Stimulated activated CD4-positive, alpha-beta T cell treated with anti-CD3 and anti-CD28 coated beads, Interleukin-12 subunit alpha, Interleukin-12 subunit beta, amount 100 ng/mL, for 48 hours (primary cell): ENCODE measurements at places on chromosomes 12 and 14.

- DNase-seq = no peak
These were observed 61.8 kb downstream of the PLBD1 start for GRCh38 chr12:14505626-14506596.

- DNase-seq = no peak
These were observed 1.4 kb downstream of the SYNE3 start for GRCh38 chr14:95515080-95515489.

- no peak for DNase-seq
These were observed 873 bp downstream of the PLXNC1 start for GRCh38 chr12:94149119-94149780.

GRCh38 chr12:107670999-107671643, 14.5 kb upstream of the PWP1 start:
- DNase-seq = peak; percentile 28

DNA sequence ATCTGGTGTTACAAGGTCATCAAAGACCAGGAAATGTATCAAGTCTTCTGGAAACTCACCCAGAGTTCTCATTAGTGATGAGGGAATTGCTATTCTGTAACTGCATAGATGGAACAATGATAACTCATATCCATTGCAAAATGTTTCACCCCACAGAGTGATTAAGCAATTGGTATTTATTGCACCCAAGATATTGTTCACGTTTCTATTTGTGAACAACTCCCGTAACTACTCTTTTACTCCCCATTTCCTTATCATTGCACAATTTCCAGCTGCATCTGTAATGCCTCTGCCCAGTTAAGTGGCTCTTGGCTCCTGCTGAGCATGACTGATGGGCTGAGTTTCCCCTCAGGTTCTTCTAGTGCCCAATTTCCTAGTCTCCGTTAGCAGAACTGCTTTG, 108.7 kb upstream of the PRICKLE1 start:
- DNase-seq = no peak

DNA sequence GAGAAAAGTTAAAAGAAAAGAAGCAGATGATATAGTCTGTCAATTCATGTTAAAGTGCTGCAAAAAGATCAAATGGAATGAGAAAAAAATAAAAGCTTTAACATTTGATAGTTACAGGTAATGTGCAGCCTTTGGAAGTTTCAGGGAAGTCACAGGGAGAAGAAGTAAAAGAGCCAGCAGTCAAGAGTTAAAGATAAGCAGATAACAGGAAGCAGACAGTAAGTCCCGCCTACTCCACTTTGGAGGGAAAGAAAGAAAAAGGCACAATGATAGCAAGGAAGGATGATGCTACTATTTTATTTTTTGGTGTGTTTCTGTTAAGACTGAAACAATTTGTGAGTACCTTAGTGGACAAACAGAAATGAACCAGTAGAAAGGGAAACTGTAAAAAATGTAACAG, 111.1 kb upstream of the KRR1 start:
- DNase-seq = no peak

GRCh38 chr14:104515811-104516780, 63.5 kb upstream of the C14orf180 start:
- no peak for DNase-seq

DNA sequence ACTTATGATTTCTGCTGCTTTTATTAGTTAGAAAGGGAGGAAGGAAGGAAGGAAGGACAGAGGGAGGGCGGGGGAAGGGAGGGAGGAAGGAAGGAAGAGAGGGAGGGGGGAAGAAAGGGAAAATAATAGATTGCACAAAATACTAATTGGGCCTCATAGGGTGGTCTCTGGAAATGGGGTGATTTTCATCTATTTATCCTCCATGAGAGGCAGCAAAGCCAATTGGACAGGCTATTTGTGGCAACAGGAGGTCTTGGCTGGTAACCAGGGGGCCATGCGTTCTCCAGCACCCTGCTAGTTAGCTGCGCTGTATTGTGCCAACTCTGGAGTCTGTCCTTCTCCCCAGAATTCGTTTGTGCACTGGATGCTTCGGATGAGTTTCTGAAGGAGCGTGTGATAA, 24.1 kb upstream of the PAPOLA start:
- DNase-seq = no peak

DNA sequence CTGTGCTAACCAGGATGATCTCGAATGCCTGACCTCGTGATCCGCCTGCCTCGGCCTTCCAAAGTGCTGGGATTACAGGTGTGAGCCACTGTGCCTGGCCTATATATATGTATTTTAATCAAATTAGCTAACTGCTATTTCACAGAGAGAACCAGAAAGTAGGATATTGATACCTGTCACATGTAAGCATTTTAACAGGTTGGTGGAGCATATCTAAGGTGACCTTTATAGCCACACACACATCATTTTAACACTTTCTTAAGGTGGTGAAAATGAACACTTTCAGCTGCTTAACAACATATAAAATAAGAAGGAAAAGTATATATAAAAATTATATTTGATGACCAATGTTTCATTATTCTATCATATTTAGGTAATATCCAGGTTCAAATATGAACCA, 57.0 kb upstream of the ATF7IP start:
- DNase-seq = no peak
